ENCODE measurements at places on chromosomes 5 and 9.

GRCh38 chr5:41831155-41831554 lies 39.1 kb downstream of the OXCT1 start:
- DNase-seq = no peak

DNA sequence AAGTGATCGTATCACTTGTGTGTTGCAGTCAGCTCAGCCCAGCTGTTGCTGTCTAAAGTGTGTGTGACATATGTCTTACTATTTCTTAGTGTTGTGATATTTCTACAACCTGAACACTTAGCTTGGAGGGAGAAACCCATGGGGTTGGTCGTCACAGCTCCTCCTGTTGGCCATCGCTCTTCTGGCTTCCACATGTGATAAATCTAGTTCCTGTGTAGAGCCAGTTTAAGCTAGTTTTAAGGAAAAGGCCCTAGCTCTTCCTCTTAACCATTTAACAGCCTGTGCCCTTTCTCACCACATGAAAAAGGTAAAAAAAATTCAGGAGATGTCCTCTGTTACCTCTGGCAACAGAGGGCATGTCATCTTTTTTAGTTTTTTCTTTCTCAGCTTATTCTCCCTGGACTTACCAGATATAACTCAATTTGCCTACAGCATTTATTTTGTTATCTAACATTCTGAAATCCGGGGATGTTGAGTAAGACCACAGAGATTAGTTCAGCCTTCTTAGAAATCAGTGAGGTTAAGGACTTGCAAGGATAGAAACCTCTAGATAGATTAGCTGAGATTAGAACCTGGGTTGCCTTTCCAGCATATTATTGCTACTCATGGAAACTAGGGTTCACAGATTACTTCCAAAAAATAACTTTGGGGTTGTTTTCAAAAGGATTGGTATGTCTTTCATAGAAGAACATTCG lies 100.4 kb downstream of the GAPVD1 start:
- DNase-seq = peak; percentile 6

GRCh38 chr5:68333649-68334552 lies 118.3 kb downstream of the PIK3R1 start:
- DNase-seq = no peak

GRCh38 chr9:87699835-87700234 lies 26.1 kb upstream of the CTSL start:
- no peak for DNase-seq

GRCh38 chr9:124365036-124365435 lies 50.2 kb downstream of the PSMB7 start:
- no peak for DNase-seq

Data from CD4-positive, alpha-beta memory T cell (primary cell).